ENCODE measurements at places on chromosomes 2 and 18. TPM values are rescaled to one million over a fixed set of nuclear protein-coding genes. Genes with fewer than 3 reads are reported as not detected.

The SPATS2L gene
- total RNA-seq = not detected

DNA sequence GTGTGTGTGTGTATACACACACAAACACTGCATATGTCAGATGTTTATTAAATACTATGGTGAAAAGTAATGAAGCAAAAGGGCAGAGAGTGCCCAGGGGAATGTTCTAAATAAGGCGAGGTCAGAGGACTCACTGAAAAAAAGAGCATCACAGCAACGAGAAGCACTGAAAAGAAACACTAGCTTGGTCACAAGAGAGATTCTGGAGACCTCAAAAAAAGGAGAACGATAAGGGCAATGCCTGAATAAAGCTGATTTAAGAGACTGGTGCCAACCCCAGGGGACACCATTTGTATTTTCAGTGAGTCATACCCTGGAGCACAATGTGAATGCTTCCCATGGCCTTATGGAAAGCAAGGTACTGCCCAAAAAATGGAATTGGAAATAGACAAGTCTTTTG lies 14.5 kb downstream of the SLC40A1 start:
- no peak for DNase-seq

The ZNF514 gene
- 15.0 TPM for total RNA-seq

- DNase-seq = no peak
Observed at GRCh38 chr2:123916531-123916930, 108.6 kb upstream of the CNTNAP5 start.

GRCh38 chr2:101387151-101387834 lies at the start of gene CREG2:
Gene CREG2 (minus strand): TSS chr2:101387503. CDS start chr2:101387457, 46 bp downstream.
- no peak for DNase-seq
